Stimulated activated CD8-positive, alpha-beta memory T cell treated with anti-CD3 and anti-CD28 coated beads, Interleukin-4, amount 100 ng/mL, for 1 hour (primary cell): ENCODE measurements at places on chromosomes 3 and 15.

- no peak for DNase-seq
Observed at GRCh38 chr3:88703501-88704059, 403.8 kb upstream of the EPHA3 start.

DNA sequence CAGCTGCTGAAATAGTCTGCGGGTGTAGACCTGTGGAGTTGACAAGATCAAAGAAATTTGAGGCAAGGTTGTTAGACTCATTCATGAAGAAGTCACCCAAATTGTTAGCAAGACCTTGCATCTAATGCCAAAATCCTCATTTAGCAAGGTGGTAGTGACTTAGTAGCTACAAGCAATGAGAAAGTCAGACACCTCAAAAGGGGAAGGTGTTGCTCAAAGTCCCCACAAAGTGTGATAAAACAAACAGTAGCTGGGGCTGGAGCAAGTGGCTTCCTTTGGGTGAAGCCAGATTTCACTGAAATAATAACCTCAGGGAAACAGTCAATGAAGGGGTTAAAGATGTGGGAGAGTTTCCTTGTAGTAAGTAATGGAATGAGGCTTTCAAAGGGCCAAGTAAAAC lies 44.9 kb downstream of the CD86 start:
- DNase-seq, result no peak

- no peak for DNase-seq
Observed at GRCh38 chr15:78429477-78429876, 8.5 kb upstream of the IREB2 start.

GRCh38 chr3:119538772-119539171 lies 20.6 kb downstream of the CD80 start:
- no peak for DNase-seq

- DNase-seq, result no peak
Observed at GRCh38 chr3:17678116-17678741, 64.2 kb downstream of the TBC1D5 start.

DNA sequence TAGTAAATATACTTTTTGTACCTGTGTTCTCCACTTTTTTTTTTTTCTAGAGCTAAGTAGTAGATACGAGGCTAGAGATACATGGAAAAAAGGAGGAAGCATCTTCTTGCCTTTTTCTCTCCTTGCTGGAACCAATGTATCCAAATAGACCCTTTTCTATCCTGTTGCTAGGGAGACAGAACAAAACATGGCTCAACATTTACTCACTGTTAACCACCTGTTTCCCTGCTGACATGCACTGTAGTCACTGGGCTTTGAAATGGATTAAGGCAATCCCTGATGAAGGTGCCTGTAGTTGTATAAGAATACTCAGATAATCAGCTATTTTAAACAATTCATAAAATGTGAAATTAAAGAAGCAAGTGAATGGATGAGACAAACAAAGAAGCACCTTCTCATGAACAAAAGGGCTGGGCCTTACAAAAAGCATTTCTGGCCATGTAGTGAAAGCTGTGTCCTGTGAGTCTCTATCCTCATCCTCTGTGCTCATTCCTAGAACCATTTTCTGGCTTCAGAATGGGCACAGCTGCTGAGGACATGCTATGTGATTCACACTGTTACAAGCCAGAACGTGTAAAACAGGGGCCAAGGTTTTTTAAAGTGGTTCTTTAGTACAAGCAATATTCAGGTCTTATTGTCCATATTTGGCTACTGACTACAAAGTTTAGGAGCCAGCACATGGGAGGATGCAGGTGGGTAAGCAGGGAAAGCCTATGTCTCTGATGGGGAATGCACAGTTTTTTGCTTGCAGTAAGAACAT lies 100.4 kb upstream of the NDN start:
- DNase-seq, result no peak

DNA sequence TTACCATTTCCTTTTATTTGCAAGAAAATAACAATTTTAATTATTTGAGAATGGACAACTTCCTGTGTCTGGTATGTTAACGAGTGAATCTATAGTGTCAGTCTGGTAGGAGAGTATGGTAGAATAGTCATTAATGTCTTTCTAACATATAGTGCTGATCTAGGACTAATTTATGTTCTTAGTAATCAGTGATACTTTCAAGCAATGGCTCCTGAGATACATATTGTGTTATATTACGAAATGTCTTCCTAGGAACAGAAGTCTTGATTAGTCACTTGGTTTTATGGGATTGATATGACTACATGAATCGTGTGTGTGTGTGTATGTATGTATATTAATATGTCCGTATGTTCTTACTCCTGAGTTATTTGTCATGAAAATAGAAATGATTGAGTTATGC lies 66.6 kb upstream of the PAQR5 start:
- no peak for DNase-seq

GRCh38 chr15:62834686-62835329 lies 207.7 kb upstream of the TPM1 start:
- no peak for DNase-seq

- DNase-seq, result no peak
Observed at GRCh38 chr3:150328654-150329040, 79.5 kb upstream of the TSC22D2 start.

DNA sequence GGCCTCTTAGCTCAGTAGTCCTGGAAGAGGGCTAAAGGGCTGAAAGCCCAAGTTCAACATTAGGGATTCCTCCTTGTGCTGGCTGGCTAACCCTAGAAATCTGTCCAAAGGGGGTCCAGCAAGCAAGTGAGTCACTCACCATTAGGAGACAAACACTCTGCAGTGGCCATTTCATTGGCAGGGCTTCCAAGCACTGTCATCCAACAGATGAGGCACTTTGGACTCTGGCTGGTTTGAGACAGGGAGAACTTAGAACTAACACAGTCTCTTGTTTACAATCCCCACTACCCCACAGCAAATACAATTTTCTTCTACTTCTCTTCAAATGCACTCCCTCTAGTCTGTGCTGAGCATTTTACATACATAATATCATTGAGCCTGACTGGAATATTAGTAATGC lies 10.1 kb upstream of the WNT5A start:
- DNase-seq, result no peak

DNA sequence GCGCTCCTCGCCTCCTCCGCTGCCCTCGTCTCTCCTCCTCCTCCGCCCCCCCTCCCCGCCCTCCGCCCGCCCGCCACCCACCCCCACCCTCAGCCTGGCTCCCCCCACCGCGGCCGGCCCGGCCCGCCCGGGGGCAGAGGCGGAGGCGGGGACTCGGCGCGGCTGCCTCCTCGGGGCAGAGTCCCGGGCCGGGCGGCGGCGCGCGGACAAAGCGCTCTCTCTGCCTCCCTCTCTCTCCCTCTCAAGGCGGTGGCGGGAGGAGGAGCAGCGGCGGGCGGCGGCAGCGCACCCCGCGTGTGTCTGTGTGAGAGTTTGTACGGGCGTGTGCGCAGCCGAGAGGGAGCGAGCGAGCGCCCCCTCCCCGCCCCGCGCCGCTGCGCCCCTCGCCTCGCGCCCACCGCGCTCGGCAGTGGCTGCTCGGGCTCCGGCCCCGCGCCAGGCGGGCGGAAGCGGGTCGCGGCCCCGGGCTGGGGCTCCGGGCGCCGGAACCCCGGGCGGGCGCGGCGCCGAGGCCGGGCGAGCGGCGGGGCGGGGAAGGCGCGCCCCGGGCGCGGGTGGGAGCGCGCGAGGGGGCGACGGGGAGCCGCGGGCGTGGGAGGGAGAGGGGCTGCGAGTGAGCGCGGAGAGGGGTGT lies at the start of gene IGF2BP2:
IGF2BP2 (minus strand) TSS at position 37 of the 633 bp plus-strand sequence. CDS start 82 bp downstream, outside the sequence.
- DNase-seq, result no peak

DNA sequence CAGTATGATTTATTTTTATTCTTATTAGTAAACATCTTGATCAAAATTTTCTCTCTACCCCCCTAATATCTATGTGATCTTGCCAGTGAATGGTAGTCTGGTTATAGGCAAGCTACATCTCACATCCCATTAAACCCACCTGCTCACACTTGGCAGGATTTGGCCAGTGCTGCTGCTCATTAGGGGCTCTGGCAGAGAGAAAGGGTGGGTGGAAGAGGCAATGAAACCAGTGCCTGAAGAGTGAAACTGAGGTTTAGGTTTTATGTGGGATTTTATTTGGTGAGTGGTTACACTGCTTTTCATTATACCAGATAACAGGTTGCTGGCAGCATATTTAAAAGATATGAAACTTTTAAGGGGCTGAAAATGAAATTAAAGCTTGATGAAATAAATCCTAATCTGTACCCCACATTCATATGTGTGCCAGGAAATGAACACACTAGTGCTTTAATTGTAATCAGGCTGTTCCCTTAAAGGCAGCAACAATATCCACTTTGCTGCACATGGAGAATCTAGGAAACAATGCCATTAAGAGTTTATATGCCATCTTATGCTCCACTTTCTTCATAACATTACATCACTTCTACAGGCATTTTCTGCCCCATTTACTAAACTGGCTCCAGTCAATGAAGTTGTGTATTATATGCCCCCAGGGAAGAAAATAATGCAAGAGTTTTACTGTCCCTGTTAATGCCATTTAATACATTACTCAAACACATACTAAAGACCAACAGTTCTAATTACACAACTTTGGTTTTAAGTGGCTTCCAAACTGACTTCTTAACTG lies 688.7 kb downstream of the MECOM start:
- no peak for DNase-seq

GRCh38 chr3:148923592-148923991 lies 58.5 kb downstream of the CPA3 start:
- DNase-seq, result no peak

GRCh38 chr15:27427276-27427675 lies 456.3 kb downstream of the GABRG3 start:
- no peak for DNase-seq

- no peak for DNase-seq
Observed at GRCh38 chr3:19364148-19364547, 215.8 kb downstream of the KCNH8 start.

- no peak for DNase-seq
Observed at GRCh38 chr15:83928392-83928734, 274.4 kb downstream of the ADAMTSL3 start.

DNA sequence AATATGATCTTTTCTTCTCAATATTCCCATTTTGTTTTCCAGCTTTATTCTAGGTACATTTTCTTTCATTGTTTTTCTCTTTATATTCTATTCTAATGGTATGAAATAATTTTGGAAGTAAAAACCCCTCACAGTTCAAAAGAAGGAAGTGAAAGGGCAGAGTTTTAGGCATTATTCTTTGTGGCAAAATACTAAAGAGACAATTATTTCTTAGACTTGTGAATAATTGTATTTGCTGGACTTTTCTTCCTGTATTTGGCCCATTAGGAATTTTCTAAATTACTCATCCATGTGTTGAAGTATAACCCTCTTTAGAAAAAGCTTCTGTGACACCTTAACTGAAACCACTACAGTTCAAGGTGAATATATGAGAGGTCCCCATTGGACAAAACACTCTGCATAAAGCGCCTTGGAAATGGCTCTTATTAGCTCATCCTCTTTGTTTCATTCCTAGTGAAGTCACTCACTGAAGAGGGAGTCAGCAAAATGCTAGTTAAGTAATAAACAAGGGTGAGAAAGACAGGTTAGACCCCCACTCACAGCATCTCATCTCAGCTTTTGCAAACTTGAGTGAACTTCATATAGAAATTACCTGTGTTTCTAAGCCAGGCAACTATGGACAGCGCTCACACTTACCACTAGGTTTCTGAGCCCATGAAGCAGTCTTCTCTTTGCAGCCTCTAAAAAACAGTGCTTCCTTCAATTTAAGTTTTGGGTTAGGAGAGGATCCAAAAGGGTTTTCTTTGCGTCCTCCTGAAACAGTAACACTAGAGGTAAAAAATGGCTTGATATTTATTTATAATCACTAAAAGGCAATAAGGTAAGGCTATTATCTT lies 327.5 kb downstream of the ARPP21 start:
- DNase-seq, result no peak

- no peak for DNase-seq
Observed at GRCh38 chr3:87634426-87634825, 358.0 kb upstream of the POU1F1 start.

GRCh38 chr15:62326460-62327011 lies 161.5 kb upstream of the C2CD4B start:
- DNase-seq, result no peak

- DNase-seq, result no peak
Observed at GRCh38 chr15:85314146-85314545, 66.3 kb upstream of the AKAP13 start.

- no peak for DNase-seq
Observed at GRCh38 chr3:19931180-19931692, 2.8 kb downstream of the EFHB start.

GRCh38 chr3:54223063-54223462 lies 100.7 kb downstream of the CACNA2D3 start:
- DNase-seq, result no peak

- DNase-seq, result no peak
Observed at GRCh38 chr3:126524429-126524988, 554 bp downstream of the CHST13 start.

DNA sequence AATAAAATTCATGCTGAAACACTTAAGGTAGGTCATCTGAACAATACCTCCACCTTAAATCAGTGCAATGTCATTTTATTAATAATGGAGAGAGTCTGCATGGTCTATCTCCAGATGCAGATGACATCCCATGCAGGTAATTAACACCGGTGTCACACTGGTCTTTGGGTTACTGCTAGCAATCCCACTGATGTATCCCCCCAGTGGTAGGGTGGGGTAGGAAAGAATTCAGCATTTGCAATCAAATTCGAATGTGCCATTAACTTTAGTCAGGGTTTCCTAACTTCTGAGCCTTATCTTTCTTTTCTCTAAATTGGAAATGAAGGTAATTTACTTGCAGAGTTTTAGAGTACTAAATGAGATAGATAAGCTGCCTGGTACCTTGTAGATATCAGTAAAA lies 44.4 kb downstream of the KIF15 start:
- no peak for DNase-seq

- DNase-seq, result no peak
Observed at GRCh38 chr3:37712918-37713817, 148.5 kb upstream of the CTDSPL start.

DNA sequence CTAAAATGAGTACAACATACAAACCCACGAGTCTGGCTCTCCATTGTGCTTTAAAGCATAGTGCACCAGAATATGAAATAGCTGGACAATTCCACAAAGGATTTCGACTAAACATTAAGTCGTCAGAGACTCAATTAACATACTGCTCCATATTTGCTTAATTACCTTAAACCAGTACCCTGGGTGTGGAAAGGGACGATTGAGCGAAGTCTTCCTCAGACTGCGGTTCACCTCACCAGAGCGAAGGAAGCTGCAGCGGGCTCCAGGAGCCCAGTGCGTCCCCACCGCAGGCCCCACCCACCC lies 218 bp upstream of the TRPC1 start:
- no peak for DNase-seq

GRCh38 chr3:117547956-117548550 lies 838.5 kb downstream of the TUSC7 start:
- no peak for DNase-seq

GRCh38 chr3:2851361-2851760 lies 258.8 kb downstream of the IL5RA start:
- no peak for DNase-seq

GRCh38 chr3:187181454-187182170 lies 15.7 kb upstream of the RTP1 start:
- DNase-seq, result no peak

- no peak for DNase-seq
Observed at GRCh38 chr15:41494190-41494921, 682 bp downstream of the ITPKA start.

DNA sequence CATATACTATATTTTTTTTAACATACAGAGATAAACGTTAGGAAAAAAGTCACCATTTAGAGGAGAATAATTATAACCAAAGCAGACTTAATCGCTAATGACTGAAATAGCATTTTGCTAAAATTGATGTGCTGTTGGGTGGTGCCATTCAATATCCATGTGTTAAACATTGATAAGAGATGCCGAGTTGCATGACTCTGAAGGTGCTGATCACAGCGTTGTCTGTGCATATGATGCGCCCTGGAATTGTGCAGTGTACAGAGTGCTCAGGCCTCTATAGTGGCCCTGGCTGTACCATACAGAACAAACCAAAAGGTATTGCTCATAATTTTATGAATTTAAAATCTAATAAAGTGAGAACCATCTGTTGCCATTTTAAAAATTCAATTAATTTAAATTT lies 168.3 kb downstream of the MEIS2 start:
- no peak for DNase-seq
